ENCODE measurements at places on chromosomes 7 and 10.

- peak; percentile 29 for DNase-seq
These were observed 4.6 kb downstream of the BRI3 start for GRCh38 chr7:98286093-98286539.

DNA sequence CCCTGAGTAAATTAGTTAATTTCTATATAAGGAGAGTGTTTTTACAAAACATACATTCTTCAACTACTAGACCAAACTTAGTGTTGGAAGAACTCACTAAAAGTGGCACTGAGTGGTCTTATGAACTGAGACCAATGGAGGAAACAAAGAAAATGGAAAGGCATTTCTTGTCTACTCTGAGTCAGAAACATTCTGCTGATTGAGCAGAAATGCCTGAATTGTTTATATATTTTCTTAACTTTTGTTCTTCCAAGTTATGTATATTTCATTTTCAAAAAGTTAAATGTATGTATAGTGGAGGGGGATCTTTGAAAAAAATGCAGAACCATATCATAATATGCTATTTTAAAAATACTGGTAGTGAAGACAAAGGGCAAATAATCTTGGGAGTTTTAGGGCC lies 320.7 kb downstream of the HGF start:
- no peak for DNase-seq

DNA sequence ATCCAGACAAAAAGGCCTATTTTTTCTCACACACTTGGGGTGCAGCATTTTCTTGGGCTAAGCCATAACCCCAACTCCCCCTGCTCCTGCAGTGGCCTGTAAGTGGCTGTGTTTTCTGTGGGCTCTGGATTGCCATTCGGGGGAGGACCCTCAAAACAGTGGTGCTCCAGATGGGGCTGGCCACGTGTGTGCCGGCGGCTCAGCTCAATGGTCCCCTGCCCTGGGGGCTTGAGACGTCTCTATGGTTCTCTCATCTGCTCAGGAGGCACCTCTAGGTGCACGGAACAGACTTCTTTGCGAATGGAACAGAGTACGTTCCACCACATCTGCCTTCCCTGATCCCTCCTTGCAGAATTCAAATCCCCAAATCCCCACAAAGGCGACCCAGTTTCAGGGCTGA lies 250.0 kb upstream of the SHH start:
- DNase-seq = no peak

DNA sequence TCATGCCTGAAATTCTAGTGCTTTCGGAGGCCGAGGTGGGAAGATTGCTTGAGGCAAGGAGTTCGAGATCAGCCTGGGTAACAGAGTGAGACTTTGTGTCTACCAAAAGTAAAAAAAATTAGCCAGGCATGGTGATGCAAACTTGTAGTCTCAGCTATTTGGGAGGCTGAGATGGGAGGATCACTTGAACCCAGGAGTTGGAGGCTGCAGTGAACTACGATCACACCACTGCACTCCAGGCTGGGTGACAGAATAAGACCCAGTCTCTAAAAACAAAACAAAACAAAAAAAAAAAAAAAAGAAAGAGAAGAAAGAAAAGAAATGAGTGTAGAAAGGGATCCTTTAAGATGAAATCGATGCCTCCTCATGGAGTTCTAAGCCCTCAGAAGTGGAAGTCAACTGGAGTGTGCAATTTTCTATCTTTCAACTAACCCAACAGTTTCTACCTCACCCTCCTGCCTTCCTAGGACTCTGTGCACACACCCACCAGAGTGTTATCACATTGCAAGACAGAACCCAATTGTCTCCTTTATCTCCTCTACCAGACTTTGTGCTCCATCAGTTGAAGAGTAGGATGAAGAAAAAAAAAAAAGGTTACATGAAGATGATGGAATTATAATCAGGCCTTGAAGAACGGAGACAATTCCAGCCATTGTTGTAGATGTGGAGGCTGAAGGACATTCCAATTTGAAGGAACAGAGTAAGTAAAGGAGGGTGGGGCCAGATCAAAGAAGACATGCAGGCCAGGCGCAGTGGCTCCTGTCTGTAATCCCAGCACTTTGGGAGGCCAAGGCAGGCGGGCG lies 26.9 kb downstream of the NYAP1 start:
- DNase-seq = no peak

- no peak for DNase-seq
These were observed 38.4 kb downstream of the BAMBI start for GRCh38 chr10:28715757-28716156.

GRCh38 chr7:46245586-46246111 lies 324.6 kb upstream of the IGFBP3 start:
- no peak for DNase-seq

- DNase-seq = peak; percentile 77
These were observed 102.7 kb downstream of the PRTFDC1 start for GRCh38 chr10:24849501-24850299.

- peak; percentile 43 for DNase-seq
These were observed 155.0 kb downstream of the PTPRN2 start for GRCh38 chr7:158432369-158433341.

DNA sequence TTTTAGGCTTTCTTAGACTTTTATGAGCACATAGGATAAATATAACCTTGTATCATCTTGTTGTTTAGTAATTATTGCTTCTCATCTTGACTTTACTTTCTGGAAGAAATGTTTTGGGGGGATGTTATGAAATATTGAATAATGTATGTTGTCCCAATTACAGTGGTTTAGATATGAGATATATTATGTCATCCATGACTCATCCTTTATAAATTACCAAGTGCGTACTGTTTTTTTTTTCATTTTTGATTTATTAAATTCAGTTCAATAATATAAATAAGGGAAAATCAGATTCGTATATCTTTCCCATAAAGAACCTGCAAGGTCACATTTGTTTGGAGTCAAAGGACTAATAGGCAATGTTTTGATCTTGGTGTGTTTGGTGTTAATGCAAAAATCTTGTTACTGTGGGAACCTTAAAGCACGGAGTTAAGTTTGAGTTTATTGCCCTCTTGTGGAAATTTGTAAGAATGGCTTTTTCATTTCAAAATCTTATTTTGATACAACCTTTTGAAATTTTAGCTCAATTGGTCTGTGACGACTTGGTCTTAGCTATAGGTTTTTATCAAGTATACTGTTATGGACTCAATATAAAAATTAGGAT lies 108.6 kb downstream of the SRI start:
- peak; percentile 74 for DNase-seq

GRCh38 chr7:78939669-78940068 lies 513.8 kb downstream of the MAGI2 start:
- DNase-seq = no peak

GRCh38 chr7:128151635-128152034 lies 89.4 kb upstream of the LEP start:
- no peak for DNase-seq

GRCh38 chr7:142760071-142760642 lies 10.6 kb upstream of the PRSS2 start:
- DNase-seq = no peak

DNA sequence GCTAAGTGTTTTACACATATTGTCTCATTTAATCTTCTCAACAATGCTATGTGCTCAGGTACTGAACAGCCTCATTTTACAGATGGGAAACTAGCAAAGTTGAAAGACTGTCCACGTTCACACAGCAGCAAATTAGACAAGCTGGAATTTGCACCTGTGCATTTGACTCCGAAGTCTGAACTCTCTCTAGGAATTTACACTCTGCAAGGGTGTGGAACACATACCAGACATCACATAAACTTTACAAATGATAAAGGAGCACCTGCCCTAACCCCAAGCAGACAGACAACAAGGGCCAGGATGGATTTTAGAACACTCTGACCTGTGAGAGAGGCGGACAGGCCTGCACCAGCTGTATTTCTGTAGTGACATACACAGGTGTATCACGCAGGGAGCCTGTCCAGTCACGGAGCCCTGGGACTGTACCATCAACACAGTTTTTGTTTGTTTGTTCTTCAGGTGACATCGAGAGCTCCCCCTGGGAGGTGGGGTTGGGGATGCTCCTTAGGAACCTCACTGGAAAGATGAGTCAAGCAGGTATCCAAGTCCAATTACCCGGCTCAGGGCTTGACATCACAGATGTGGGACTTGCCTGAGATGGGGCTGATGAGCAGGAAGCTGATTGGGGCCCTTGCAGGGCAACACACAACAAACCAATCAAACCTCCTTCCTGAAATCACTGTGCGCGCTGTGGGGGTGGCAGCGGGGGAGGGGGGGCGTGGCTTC lies 31.0 kb downstream of the MKI67 start:
- no peak for DNase-seq

- DNase-seq = no peak
These were observed 260.8 kb downstream of the DNAJB6 start for GRCh38 chr7:157597562-157597961.

DNA sequence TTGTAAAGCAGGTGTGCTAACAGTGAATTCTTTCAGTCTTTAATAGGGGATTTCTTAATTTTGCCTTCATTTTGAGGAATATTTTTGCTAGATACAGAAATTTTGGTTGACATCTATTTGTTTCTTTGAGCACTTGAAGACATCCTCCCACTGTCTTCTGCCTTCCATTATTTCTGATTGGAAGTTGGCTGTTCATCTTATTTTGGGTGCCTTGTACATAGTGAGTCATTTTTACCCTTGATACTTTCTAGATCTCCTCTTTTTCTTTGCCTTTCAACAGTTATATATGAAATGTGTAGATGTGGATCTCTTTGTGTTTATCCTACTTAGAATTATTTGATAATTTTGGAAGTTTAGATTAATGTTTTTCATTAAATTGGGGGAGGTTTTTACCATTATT lies 631.0 kb downstream of the AUTS2 start:
- DNase-seq = no peak

GRCh38 chr10:98444314-98445006 lies 2.3 kb downstream of the HPS1 start:
- DNase-seq = no peak

- peak; percentile 42 for DNase-seq
These were observed 100.7 kb upstream of the DKK1 start for GRCh38 chr10:52213321-52213752.

GRCh38 chr7:127850195-127850594 lies 181.0 kb downstream of the LRRC4 start:
- DNase-seq = peak; percentile 17

DNA sequence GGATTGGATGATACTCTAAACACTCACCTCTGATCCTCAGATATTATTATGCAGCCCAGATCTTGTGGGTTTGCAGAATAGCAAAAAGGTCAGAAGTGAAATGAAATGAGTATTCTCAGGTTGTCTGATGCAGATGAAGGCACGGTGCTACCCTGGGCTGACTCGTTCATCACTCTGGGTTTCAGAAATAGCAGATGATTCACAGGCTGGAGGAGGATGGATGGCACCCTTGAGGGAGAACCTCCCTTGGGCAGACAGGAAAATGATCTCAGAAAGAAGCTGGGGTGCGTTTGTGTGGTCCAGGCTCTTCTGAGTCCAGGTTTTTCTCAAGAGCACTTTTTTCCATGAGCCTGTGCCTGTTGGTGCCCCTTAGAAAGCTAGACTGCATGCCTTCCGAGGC lies 515.8 kb upstream of the MKI67 start:
- DNase-seq = no peak

GRCh38 chr10:97072851-97073665 lies 112.7 kb downstream of the SLIT1 start:
- DNase-seq = peak; percentile 76
